ENCODE measurements at places on chromosomes 5 and 9. TPM values are rescaled to one million over a fixed set of nuclear protein-coding genes. Genes with fewer than 3 reads are reported as not detected.

GRCh38 chr5:167268337-167268736 lies 1023.1 kb upstream of the WWC1 start:
- H3K36me3 ChIP-seq, result no peaks in the 10 kb centered on the region
- no peak overlapping the region for H3K4me3 ChIP-seq
- no peaks in the 10 kb centered on the region for H3K27me3 ChIP-seq
- no peaks in the 10 kb centered on the region for H3K4me1 ChIP-seq
- H3K27ac ChIP-seq, result no peak overlapping the region
- DNase-seq, result no peak

GRCh38 chr5:88190106-88190834 lies 78.4 kb downstream of the TMEM161B start:
- H3K27ac ChIP-seq, result no peak overlapping the region
- H3K4me3 ChIP-seq, result no peak overlapping the region
- no peaks in the 10 kb centered on the region for H3K27me3 ChIP-seq

- H3K27me3 ChIP-seq, result peaks cover 43% of the 10 kb centered on the region
- H3K36me3 ChIP-seq, result no peaks in the 10 kb centered on the region
- no peak overlapping the region for H3K4me3 ChIP-seq
- no peak for DNase-seq
Observed at GRCh38 chr9:3179711-3180110, 335.8 kb upstream of the PUM3 start.

GRCh38 chr5:13540168-13540750 lies 404.2 kb downstream of the DNAH5 start:
- DNase-seq, result no peak
- no peaks in the 10 kb centered on the region for H3K4me1 ChIP-seq
- no peaks in the 10 kb centered on the region for H3K27me3 ChIP-seq
- H3K27ac ChIP-seq, result no peak overlapping the region

- no peak overlapping the region for H3K4me3 ChIP-seq
- no peak overlapping the region for H3K27ac ChIP-seq
- no peak for DNase-seq
- no peaks in the 10 kb centered on the region for H3K36me3 ChIP-seq
- H3K27me3 ChIP-seq, result peaks cover under 1% of the 10 kb centered on the region
Observed at GRCh38 chr5:89016741-89017303, 133.8 kb upstream of the MEF2C start.

DNA sequence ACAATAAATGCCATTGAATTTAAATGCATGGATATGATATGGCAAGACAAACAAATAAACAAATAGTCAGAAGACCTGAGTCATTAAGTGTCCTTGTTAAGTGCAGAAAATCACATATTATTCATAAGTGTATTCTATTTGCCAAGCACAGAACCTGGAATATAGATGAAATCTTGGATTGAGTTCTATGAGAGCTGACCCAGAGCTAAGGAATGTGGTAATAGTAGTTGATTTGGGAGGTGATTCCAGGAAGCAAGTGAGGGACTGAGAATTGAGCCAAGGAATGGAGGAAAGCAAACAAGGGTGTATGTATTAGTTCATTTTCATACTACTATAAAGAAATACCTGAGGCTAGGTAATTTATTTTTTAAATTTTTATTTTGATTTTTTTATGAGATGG lies 208.9 kb downstream of the TRIM32 start:
- H3K4me3 ChIP-seq, result no peak overlapping the region
- H3K36me3 ChIP-seq, result no peaks in the 10 kb centered on the region
- no peaks in the 10 kb centered on the region for H3K27me3 ChIP-seq
- H3K27ac ChIP-seq, result no peak overlapping the region
- DNase-seq, result no peak

DNA sequence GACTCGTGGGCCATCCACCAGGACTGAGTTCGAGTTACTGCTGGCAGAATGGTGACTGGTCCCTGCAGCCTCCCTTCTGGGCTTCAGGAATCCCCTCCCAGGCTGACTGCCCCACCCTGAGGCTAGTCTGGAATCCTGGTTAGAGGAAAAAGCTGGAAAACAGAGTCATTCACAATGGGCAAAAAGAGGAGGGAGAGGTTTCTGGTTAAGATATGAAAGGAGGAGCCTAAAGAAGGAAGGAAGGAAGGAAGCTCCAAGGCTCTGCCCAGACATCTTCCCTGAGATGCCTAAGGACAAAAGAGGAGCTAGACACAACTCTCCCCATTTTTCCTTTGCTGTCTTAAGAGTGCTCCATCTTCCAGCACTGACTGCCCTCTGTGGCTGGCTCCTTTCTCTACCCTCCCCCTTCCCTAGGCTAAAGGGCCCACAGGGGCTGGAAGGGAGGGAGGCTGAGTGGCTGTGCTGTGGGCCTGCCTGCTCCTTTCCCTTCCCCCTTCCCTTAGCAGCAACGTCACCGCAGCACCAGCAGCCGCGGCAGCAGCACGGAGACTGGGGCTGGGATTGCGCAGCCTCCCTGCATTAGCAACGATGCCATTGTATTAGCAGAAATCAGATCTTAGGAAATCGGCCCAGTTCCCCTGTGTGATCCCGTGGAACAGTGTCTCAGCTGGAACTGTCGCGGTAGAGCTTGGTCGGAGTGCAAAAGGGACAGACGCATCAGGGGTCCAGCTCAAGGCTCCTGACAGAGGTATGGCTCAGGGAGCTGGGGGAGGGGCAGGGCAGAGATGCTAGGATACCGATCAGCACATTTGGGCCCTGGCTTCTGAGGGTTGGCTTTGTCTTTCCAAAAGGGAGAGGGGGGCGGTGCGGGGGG lies 48.7 kb downstream of the RUSC2 start:
- no peaks in the 10 kb centered on the region for H3K36me3 ChIP-seq
- H3K27me3 ChIP-seq, result peaks cover 2% of the 10 kb centered on the region
- H3K27ac ChIP-seq, result no peak overlapping the region

Gene AHRR
- 28.3 TPM for total RNA-seq

- DNase-seq, result no peak
- no peaks in the 10 kb centered on the region for H3K36me3 ChIP-seq
- H3K4me1 ChIP-seq, result no peaks in the 10 kb centered on the region
Observed at GRCh38 chr9:69888856-69889585, 68.4 kb downstream of the CFAP95 start.

- H3K4me1 ChIP-seq, result no peaks in the 10 kb centered on the region
- no peak overlapping the region for H3K27ac ChIP-seq
- no peaks in the 10 kb centered on the region for H3K27me3 ChIP-seq
Observed at GRCh38 chr5:17304282-17304681, 86.9 kb downstream of the BASP1 start.

DNA sequence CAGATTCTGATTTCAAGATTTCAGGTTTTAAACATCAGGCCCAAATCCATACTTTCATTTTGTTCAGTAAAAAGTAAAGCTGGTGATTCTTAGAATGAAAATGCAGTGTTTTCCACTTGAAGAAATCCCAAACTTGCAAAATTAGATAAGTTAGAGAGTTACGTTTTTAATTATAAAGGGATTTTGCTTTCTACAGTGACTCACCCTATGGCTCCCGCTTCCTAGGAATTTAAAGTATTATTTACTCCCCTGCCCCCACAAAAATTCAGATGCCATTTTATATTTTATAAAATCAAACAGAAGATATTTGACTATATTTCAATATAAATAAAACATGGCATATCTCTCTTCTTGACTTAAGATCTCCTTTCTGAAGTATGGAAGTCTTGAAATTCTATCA lies 402.9 kb downstream of the ZSWIM6 start:
- H3K36me3 ChIP-seq, result no peaks in the 10 kb centered on the region
- H3K4me3 ChIP-seq, result no peak overlapping the region
- no peak for DNase-seq
- no peak overlapping the region for H3K27ac ChIP-seq

DNA sequence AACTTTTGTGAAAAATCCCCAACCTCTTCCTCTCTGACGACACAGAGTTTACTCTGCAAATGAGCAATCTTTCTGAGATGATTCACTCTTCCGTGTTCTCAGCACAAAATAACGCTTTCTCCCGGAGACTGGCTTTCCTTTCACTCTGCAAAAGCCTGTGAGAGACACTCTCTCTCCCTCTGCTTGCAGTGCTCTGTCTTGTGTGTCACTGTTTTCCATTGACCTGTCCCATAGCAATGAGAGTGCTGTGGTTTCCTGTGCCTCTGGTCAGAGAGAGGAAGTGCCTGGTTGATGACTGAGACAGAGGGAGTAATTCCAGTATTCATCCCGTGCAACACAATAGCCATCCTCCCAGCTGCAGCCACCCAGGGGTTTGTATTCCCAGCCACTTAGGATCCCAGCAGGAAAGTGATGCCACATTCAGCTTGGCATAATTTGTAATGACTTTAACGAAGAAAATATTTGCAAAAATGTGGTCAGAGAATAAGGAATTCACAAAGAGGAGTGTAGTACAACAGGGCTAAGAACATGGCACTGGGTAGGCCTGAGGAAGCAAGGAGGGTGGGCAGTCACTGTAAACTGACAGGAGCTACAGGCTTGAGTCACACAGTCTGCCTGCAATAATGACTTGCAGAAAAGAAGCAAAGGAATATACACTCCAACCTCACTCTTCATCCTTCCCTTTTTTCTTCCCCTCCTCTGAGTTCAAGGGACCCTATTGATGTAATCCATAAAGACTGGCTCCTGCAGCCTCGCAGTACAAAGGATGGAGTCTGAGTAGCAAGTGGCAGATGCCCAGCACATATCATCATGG lies 463.5 kb upstream of the RGMB start:
- H3K4me1 ChIP-seq, result peaks cover 9% of the 10 kb centered on the region
- peak; percentile 7 for DNase-seq
- H3K27me3 ChIP-seq, result no peaks in the 10 kb centered on the region
- no peak overlapping the region for H3K27ac ChIP-seq

DNA sequence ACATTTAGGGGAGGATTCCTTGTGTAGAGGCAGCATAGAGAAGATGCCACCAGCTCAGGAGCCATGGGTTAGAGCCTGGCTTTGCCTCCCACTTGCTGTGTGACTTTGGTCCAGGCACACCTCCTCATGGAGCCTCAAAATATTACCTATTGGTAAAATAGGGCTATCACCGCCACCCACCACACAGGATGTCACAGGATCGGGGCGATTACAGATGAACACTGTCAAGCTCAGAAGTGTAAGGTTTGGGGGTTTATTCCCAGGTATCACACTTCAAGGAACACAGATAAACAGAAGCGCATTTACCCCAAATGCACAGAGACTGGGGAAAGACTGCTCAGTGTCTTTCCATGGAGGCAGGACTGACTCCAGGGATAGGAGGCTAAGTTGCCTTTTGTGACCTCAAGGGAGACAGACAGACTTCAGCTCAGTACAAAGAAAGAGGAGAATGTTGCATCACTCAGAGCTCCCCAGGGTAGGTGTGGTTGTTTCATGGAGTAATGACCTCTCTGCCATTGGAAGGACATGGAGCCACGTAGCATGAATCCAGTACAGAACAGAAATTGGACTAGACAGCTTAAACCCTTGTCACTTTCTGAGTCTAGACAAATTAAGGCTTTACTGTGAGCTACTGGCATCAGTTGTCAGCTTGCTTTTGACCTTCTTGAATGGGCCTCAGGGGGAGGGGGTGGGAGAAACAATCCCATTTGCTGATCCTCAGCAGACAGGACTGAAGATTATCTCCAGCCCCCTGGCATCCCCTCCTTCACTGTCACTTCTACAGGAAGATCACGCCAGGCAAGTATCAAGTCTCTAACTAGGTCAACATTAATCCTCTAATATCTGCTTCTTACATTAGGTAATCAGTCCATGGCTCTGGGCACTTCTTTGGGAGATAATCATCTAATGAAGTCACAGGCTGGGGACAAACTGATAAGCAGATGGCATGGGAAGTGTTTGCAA lies 6.5 kb downstream of the TRAF1 start:
- H3K36me3 ChIP-seq, result peaks cover 88% of the 10 kb centered on the region
- DNase-seq, result no peak
- no peaks in the 10 kb centered on the region for H3K27me3 ChIP-seq

DNA sequence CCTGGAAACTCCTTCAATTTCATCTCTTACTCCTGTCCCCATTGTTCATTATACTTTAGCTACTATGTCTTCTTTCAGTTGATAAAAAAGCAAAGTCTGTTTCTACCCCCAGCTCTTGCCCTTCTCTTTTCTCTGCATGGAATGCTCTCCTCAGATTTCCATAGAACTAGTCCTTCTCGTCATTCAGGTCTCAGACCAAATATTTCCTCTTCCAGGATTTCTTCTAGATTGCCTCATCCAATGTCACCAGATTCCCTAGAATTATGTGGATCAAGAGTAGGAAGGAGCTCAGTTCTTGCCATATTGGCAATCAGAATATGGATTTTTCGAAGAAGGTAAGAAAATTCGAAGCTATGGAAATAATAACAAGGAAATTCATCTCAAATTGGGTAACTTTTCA lies 176.1 kb downstream of the GABRG2 start:
- no peaks in the 10 kb centered on the region for H3K4me1 ChIP-seq
- no peak overlapping the region for H3K4me3 ChIP-seq
- H3K27me3 ChIP-seq, result no peaks in the 10 kb centered on the region
- no peak overlapping the region for H3K27ac ChIP-seq
- no peaks in the 10 kb centered on the region for H3K36me3 ChIP-seq

Gene EQTN
- not detected for total RNA-seq

DNA sequence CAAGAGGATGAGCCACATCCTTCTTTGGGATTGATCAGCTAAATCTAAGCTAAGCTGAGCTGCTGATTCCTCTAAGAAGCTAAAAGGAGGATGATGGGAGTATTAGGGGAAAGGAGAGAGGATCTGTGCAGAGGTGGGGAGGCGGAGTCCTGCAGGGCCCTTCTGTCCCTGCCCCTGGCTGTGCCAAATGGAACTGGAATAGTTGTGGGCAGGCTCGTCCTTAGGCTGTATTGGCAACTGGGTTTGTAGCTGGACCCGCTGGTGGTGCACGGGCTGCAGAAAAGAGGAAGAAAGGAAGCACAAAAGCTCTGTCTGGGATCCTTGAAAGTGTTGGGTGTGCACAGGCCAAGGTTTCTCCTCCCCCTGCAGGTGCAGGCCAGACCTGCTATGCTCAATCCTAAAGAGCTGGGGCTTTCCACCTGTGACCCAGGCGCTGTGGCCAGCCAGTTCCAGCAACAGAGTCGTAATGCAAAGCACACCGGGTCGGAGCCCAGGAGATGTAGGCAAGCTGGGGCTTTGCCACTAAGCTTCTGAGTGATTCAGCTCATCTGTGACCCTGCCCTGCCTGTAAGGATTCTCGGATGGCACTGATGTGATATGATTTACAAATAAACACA lies 9.8 kb downstream of the CLTB start:
- no peak overlapping the region for H3K4me3 ChIP-seq
- DNase-seq, result no peak
- H3K27ac ChIP-seq, result no peak overlapping the region
- peaks cover 2% of the 10 kb centered on the region for H3K4me1 ChIP-seq

Gene CBY3
- total RNA-seq, result 0.44 TPM

GRCh38 chr5:10288592-10289219 lies 19.0 kb downstream of the CMBL start:
- H3K4me3 ChIP-seq, result no peak overlapping the region
- DNase-seq, result peak; percentile 35
- no peak overlapping the region for H3K27ac ChIP-seq

DNA sequence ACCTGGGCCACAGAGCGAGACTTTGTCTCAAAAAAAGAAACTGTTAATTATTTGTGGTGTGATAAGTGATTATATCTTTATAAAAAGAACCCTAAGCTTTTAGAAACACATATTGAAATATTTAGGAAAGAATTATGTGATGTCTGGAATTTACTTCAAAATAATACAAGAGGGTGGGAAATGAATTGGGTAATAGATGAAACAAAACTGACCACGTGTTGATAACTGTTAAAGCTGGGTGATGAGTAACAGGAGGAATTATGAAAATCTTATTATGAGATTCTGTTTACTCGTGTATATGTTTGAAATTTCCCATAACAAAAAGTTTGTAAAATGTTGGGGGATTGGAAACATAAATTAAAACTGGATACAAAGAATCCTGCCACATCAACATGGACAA lies 33.0 kb upstream of the PPP2CA start:
- DNase-seq, result no peak
- peaks cover 2% of the 10 kb centered on the region for H3K27me3 ChIP-seq
- no peak overlapping the region for H3K4me3 ChIP-seq
- H3K27ac ChIP-seq, result no peak overlapping the region
- peaks cover 2% of the 10 kb centered on the region for H3K36me3 ChIP-seq

Gene TAF11L10
- total RNA-seq, result not detected

- no peaks in the 10 kb centered on the region for H3K36me3 ChIP-seq
- no peak overlapping the region for H3K27ac ChIP-seq
Observed at GRCh38 chr9:26657958-26658357, 234.6 kb downstream of the CAAP1 start.

Gene FYB1
- 480 TPM for total RNA-seq
